ENCODE measurements at places on chromosomes 3 and 15.

DNA sequence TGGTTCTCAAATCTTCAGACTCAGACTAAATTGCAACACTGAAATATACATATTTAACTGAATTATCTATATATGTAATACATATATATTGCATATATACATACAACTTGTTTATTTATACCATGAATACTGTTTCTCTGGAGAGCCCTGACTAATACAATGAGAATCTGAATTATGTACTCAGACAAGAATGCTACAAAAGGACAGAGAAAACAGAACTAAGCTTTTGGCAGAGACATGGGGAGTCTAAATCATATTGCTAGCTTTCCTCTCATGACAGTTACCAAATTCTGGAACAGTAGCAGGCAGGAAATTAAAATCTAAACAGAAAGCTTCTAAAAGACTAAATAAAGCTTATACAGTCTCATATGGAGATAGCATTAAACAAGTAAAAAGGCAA, 142.4 kb upstream of the KCNMB2 start:
- DNase-seq = no peak

DNA sequence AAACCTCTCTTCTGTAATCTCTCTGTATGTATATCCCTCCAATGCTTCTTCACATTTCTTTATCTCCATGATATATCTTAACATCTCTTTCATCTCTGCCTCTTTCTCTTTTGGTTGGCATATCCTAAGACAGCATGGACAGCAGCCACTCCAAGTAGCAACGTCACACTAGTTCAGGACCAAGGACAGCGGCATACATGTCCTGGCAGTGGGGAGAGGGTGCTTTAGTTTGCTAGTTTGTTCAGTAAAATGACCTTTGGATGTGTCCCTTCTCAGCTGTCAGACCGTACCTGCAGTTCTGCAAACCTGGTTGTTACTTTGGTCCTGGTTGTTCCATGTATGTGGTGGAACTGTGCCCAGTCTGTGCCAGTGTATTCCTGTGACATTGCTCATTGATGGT, 225.6 kb upstream of the ROPN1 start:
- peak; percentile 12 for DNase-seq

GRCh38 chr15:90001683-90002427, 731 bp downstream of the ZNF710 start:
- peak; percentile 53 for DNase-seq

DNA sequence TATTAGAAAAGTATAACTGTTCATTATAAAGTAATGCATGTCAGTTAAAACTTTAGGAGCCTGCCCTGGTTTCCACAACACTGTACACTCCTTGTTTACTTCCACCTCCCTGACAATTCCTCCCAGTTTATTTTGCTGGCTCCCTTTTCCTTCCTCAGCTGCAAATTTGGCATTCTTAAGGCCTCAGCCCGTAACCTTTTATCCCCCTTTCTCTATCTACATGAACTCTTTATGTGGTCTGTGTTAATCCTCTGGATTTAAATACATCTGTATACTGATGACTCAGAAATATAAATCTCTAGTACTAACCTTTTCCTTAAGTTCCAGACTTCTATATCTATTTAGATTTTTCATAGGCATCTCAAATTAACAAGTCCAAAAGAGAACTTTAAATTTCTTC, 143.6 kb downstream of the OTOL1 start:
- DNase-seq = no peak

GRCh38 chr3:77530870-77531269, 491.0 kb downstream of the ROBO2 start:
- no peak for DNase-seq

GRCh38 chr3:4743371-4743770, 235.9 kb upstream of the BHLHE40 start:
- DNase-seq = no peak

DNA sequence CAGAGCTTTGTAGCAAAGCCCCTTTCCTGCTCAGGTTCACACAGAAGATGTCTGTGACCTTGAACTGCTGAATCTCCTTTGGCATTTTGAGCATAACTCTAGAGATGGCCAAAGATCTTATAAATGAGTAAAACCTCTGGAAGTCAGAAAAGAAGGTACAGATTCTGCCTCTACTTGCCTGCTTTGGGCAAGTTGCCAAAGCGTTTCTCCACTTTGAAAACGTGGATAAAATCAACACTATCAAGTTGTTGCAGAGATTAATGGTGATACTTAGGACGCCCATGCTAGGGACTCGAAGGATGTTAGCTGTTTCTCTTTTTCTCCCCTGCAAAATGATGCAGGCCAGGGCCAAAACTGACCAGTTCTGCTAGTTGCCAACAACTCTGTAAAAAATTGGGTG, 68.0 kb upstream of the CMTM7 start:
- DNase-seq = no peak

DNA sequence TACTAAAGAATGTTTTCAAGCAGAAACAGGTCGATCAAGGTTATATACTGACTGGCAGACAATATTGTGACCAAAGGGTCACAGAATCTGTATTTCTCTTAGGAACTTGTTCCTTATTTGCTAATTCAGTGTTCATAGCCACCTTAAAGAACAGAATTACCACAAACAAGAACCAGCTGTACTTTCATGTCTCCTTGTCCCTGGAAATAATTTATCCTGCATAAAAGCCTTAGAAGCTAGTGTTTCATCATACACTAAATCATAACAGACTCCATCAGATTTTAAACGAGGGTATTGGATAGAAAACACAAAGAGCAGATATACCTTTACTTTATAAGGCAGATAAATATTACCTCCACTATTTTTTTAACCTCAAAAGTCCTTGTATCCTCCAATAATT, 6.4 kb downstream of the DNAJC19 start:
- no peak for DNase-seq

DNA sequence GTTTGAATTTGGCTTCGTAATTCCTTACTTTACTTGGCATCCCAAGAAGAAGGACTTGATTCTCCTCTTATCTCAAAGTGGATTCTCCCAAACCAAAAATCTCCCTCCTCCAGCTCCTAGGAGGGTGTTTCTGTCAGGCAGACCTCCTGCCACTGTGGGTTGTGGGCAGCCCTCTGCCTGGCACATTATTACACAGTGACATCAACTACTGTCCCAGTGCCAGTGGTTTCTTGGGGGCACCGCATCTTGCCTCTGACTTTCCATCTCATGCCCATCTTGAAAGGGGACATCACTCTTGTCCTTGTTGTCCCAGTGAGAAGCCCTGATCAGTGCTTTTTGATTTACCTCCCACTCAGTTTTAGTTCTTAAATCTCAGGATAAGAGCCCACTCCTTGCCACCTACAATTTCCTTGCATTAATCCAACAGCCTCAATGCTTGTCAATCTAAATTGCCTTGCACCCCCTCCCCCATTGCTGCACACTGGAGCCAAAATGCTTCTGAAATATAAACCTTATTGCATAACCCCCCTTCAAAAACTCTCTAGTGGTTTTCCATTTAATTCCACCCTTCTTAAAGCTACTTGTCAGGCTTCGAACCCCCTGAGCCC, 81.0 kb downstream of the TRAK1 start:
- no peak for DNase-seq

DNA sequence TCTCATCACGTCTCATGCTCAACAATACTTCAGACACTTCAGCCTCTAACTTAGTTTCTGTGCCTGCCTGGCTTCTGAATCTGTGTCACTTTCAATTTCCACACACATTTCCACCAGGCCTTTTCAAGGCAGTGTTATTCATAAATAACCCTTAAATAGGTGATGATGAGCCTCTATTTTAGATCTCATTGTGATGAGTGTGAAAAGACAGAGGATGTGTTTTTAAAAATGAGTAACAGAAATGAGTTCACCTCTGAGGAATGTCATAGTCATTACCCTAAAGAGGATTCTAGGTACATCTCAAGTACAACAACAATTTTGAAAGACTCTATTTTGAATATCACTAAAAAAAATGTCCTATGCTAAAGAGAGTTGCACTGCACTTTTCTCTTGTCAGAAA, 64.6 kb downstream of the STAC start:
- DNase-seq = no peak

DNA sequence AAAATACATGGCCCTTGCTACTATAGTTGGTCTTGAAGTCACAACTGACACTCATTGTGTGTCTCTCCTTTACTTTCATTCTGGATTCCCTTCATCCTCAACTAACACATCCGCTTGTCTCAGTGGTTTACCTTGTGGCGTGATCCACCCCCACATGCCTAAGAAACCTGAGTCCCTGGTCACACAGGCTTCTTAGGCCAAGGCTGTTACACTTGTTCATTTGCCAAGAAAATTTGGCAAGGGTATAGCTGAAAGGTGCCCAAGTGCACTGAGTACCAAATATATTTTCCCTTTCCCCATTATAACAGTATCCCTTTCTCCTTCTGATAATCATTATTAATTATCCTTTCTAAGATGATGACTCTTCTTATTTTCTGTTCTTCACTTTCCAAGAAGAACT, 207.6 kb upstream of the STAC start:
- no peak for DNase-seq

GRCh38 chr3:148280623-148281242, 417.0 kb upstream of the AGTR1 start:
- no peak for DNase-seq

GRCh38 chr15:59991834-59992233, 12.3 kb upstream of the FOXB1 start:
- DNase-seq = no peak

DNA sequence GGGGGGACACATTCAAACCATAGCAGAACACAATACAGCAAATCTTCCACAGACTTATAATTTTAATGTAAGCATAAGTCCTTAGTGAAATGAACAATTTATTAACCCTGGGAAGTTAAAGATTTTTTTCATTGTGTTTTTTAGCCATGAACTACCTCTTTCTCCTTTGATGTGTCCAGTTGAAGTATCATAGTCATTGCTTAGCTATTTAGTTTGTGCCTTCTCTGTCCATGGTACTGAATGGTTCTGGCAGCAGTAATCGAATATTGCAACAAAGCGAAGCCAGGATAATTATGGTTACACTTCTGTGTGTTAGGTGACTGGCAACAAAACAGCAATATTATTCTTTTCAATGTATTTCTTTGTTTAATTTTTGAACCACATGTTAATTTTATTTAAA, 403.0 kb upstream of the ONECUT1 start:
- no peak for DNase-seq

GRCh38 chr3:50483374-50483773, 20.1 kb downstream of the CACNA2D2 start:
- DNase-seq = no peak

DNA sequence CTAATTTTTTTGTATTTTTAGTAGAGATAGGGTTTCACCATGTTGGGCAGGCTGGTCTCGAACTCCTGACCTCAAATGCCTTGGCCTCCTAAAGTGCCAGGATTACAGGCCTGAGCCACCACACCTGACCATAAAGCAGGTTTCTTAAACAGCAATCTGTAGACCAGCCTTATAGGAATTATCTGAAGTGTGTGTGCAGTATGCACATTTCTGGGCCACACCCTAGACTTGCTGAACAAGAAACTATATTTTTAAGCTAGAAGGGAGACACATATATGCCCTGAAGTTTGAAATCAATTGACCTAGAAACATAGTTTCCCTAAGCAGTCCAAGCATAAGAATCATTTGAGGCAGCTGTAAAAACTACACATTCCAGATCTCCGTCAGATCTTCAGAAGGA, 805.7 kb downstream of the TUSC7 start:
- no peak for DNase-seq

- DNase-seq = no peak
Measured at GRCh38 chr3:87621667-87622066, 345.3 kb upstream of the POU1F1 start.

DNA sequence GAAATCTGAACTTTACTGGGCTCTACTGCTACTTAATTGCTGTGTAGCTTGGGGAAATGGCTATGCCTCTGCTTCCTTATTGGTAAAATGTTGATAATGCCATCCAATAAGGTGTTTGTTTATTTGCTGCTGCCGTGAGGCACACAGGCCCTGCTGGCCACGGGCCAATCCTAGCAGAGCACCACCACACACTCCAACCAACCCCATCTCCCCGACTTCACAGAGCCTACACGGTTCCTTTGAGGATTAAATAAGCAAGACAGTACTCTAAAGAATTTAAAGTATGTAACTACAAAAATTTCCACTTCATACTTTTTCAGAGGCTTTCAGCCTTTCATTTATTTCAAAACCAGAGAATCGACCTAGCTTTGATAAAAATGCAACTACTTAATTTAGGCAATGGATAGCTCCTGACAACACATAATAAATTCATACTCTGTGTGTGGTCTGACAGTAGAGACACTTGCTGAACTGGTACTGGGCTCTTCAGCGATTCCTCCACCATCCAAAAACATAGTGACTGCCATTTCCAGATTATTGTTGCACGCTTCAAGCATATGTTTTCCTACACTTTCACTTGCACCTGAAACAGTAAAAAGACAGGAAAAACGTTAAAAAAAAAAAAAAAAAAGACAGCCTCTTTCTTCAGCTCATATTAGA, 25.3 kb downstream of the UBXN7 start:
- no peak for DNase-seq

- DNase-seq = no peak
Measured at GRCh38 chr3:7669641-7670040, 808.7 kb downstream of the GRM7 start.

DNA sequence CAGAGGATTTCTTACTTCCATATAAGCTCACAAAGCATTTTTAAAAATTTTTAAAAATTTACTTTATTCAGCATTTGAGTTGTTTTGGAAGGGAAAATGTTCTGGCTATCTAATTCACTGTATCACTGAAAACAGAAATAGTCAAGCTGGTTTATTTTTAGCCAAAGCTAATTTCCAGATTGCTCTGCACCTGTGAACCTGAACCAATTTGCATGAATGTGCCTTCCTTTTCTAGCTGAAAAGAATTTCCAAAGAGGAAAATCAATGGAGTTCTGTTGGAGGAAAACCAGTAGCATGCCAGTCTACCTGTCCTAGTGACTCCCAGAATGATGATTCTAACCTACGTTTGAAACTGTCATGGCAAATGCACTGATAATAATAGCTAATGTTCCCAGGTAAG, 134.2 kb upstream of the LIPC start:
- no peak for DNase-seq

DNA sequence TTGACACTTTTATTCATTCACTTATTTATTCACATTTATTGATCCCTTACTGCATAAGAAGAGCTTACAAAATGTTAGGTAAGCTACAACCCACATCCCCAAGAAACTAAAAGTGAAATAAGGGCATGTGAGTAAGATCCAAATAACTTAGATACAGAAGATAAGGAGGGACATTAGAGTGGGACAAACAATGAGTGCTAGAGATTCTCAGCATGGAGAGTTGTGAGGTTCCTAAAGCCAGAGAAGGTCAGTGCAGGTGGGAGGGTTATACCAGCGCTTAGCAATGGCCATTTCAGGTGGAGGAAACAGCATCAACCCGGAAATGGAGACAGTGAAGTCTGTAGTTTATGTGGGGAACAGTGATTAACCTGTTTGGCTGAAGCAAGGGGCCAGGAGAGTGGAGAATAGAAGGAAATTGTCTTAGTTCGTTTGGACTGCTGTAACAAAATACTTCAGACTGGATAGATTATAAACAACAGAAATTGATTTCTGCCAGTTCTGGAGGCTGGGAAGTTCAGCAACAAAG, 25.5 kb upstream of the PCOLCE2 start:
- DNase-seq = no peak

DNA sequence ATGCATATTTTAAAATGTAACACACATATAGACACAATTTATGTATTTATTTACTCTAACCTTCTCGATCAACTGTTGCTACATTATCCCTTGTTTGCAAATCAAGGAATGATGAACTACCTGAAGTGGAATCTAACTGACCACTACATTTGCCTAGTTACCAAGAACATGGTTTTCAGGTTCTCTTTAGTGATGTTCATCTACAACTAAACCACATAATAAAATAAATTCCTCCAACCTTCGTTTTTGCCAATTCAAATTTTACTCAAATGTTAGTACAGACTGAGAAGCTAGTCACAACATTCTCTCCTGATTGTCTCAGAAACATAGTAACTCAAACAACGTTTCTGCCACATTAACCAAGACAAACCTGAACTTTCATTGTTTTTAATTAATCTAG, 521.9 kb downstream of the FOXP1 start:
- DNase-seq = no peak
